ENCODE measurements at places on chromosomes 7 and 10. TPM values are rescaled to one million over a fixed set of nuclear protein-coding genes. Genes with fewer than 3 reads are reported as not detected.

DNA sequence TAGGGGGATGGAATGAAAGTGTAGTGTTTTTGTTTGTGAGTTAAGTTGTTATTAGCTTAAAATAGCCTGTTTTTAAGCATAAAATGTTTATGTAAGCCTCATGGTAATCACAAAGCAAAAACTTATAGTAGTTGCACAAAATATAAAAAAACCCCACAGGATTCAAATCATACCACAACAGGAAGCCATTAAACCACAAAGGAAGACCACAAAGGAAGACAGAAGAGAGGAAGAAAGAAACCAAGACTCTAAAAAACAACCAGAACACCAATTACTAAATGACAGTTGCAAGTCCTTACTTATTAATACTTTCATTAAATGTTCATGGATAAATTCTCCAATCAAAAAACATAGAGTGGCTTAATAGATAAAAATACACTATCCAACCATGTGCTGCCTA, 63.6 kb downstream of the ANKRD7 start:
- no peak for DNase-seq

- peak; percentile 99 for DNase-seq
Measured at GRCh38 chr10:19638182-19638895, 177.9 kb upstream of the PLXDC2 start.

GRCh38 chr10:30422981-30423654, 10.9 kb upstream of the MAP3K8 start:
- DNase-seq, result peak; percentile 95

TRIM50 gene
- total RNA-seq, result not detected

DNA sequence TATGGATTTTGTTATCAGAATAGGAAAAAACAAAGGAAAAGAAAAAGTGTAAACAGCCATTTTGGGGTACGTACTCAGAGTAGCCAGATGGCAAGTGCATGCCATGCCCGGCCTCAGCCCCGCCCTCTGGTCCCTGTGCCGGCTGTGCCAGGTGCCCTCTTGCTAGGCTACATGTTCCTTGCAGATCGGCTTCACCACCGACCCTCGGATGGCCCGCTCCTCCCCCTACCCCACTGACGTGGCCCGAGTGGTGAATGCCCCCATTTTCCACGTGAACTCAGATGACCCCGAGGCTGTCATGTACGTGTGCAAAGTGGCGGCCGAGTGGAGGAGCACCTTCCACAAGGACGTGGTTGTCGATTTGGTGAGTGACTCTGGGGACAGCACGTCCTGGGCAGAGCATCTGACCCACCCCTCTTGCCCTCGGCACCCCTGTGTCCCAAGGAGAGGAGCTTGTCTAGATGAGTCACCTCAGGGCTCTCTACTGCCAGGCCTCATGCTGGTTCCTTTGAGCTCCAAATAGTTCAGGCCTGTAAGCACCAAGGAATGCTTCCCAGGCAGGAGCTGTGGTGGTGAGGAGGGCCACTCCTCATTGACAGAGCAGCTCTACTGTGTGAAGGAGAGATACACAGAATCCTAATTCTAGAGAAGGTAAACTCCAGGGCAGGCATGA, 54.9 kb upstream of the ZMIZ2 start:
- peak; percentile 26 for DNase-seq

GRCh38 chr7:151007469-151007898, 16.7 kb downstream of the NOS3 start:
- DNase-seq, result no peak

ZNF804B gene
- total RNA-seq, result under 0.01 TPM

DNA sequence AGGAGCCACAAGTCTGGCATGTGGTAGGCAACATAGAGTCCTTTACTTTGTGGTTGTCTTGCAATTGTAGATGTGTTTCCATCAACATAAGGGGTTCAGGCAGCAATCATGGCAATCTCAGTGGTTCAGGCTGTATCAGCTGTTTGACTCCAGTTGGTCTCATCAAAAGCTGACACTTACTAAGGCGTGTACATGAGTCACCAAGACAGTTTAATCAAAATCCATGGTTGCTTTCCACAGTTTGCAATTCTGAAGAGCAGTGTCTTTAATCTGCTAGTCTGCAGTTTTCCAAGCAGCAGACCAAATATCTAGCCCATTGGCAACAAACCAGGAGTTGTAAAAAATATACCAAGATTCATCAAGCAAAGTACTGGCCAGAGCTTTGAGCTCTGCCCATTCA, 210.2 kb downstream of the MDFIC start:
- no peak for DNase-seq

DNA sequence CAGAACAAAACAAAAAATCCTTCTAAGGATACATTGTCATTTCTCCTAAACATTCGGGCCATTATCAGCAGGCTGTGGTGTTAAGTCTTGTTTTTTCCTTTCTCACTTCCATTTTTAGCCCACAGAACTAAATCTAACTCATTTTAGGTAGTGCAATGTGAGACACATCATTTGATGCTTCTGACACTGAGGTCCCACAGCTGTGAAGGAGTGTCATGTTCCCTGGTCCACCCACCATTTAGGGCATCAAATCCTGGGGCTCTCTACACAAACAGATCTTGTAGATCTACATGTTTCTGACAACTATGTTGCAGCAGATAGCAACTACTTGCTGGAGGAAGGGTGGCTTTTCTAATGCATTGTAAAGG, 232.5 kb upstream of the IGFBP3 start:
- no peak for DNase-seq

DNA sequence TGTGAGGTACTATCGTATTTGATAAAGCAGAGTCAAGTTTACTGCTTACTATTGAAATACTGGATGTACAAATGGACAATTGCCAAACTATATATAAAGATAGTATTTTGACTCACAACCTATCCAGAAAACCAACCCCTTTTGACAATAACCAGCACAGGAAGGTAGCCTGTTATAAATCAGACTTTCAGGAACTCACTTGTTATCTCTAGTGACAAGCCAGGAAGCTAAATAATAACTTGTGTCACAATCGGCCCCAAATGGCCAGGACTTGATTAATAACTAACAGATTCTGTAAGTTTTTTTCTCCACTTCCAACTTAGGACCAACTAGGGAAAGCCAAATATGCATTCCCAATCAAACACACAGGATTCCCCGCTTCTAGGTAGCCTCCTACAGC, 38.8 kb upstream of the SLC35G1 start:
- peak; percentile 3 for DNase-seq
